ENCODE measurements at places on chromosomes 2 and 18.

- no peak for DNase-seq
Measured at GRCh38 chr2:137220438-137220993, 455.2 kb downstream of the THSD7B start.

GRCh38 chr18:34023471-34023870, 201.2 kb downstream of the NOL4 start:
- DNase-seq, result no peak

DNA sequence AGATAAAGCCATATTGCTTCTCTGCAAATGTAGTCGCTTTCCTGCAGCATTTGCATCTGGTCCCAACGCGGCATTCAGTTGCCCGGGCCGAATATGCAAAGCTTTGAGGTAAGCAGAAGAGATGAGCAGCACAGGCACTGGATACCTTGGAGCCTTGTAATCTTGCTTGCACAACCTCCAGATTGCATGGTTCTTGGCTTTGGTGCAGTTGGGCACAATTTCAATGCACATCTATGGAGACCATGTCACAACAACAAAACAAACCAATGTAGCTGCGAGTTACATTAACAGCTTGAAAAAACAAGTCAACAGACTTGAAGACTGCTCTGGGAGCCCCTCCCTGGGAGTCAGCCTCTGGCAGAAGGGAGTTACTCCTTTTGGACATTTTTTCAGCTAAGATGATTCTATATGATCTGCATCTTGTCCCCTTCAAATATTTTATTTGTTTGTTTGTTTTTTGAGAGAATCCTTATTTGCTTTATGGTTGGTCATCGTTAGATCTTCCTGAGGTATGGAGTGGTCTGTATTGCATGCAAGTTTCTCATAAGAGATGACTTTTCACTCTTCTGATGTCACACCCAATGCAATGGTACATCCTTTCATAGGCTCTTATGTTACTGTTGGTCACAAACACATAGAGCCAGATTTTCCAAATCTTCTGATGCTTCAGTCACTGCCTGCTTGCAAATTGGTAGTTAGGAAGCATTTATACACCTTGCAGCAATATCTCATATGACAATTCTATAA, 113.5 kb downstream of the EFEMP1 start:
- no peak for DNase-seq

DNA sequence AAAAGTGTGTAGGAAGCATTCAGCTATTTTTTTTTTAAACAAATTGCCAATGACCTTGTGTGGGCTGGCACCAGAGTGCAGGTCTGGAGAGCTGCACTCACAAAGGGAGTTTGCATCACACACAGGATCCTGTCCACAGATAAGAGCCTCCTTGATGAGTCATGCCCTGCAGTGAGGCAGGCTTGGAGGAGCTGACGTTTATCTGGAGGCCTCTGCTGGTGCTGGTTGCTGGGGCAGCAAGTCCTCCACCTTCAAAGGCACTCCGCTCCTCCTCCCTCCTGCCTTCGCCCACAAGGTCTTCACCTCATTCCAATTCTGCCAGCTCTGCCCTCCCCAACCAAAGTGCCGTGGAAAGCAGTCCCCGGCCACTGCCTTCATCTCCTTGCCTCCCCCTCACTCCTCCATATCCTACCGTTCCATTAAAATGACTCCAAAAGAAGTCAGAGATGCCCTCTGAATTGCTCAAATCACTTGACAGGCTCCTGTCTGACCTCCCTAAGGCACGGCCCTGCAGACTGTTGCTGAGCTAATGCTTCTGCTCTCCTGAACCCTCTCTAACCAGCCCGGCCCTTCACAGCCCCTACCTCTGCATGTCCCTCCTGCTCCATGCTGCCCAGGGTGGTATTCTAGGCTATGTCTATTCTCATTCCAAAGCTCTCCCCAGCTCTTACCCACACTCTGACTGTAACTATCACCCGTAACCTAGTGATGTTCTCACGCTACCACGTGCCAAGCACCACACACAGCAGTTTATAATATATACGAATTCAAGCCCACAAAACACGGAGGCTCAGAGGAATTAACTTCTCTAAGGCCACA, 30.9 kb downstream of the LONRF2 start:
- no peak for DNase-seq

DNA sequence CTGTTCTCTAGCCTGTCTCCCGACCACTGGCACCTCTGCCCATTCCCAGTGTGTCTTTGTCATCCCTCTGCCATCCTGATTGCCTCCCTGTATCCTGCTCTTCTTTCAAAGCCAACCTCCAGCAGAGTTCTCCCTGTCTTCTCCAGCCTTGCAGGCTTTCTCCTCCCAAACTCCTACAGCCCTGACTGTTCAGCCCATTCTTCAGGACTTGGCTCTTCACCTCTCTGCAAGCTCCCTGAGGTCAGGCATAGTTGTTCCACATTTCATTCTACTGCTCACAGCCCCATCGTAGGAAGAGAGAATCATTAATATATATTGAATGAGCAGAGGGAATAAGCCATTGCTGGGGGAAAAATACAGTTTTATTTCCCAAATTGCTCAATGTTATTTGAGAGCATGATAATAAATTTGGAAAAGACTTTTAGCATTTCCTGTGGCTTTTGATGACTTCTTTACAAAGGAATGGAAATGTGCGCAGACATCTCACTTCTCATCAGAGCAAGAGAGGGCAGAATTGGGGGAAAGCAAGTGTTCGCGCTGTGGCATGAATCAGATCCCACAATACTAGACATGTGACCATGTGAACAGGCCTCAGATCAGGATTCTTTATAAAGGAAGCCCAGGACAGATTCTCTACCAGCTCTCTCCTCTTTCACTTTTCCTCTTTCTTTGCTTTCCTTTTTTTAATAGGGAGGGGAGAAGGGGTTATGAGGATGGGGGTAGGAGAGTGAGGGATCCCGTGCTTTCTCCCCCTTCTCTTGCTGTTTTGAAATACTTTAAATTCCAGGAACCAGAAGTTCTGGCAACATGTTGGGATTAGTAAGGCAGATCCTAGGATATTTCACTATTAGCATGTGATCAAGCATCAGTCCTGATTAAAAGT, 37.4 kb downstream of the EPAS1 start:
- DNase-seq, result no peak

- DNase-seq, result no peak
Measured at GRCh38 chr2:177595126-177595845, 202.7 kb downstream of the AGPS start.

DNA sequence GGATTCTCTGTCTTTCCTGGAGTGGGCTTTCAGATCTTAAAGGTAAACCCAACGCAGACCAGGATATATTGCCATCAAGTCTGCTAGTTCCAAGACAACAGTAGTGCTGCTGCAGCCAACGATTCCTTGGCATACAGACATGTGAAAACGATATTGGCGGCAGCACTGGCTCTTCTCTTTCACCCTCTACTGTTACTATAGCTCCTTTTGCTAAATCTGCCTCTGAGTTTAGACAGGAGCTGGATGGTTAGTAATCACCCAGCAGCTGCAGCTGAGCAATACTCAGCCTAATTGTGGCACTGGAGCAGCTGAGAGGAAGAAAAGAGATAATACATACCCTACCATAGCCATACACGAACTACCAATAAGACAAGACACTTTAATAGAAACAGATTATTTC, 4.0 kb downstream of the YES1 start:
- DNase-seq, result peak; percentile 47

- no peak for DNase-seq
Measured at GRCh38 chr2:35873921-35874320, 481.7 kb upstream of the CRIM1 start.

DNA sequence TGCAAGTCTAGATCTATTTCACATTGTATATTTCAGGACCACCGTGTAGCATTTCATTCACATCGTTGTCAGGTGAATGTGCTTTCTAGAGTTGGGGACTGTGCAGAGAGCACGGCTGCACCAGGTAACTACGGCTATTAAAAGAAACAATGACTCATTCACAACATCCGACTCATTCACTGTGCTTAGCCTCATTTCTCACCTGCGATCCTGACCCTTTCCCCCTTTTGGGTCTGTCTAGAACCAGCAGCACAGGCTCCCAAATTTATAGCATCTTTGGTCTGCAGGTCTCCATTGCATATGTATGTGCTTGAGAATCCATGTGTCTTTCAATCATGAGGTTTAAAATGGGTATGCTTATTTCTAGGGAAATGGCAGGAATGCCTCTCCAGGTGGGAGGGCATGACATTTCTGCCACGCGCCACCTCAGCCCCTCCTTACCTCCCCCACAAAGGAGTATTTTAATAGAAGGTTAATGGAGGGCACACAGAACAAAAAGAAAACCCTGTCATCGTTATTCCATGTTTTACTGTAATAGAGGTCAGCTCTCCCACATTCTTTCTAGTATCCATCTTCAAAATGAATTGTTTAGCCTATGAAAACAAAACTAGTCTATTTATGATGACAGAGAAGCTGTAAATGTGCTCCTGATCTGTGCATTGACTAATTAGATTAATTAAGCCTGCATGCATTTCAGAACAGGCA, 246.7 kb upstream of the EPHA4 start:
- no peak for DNase-seq

DNA sequence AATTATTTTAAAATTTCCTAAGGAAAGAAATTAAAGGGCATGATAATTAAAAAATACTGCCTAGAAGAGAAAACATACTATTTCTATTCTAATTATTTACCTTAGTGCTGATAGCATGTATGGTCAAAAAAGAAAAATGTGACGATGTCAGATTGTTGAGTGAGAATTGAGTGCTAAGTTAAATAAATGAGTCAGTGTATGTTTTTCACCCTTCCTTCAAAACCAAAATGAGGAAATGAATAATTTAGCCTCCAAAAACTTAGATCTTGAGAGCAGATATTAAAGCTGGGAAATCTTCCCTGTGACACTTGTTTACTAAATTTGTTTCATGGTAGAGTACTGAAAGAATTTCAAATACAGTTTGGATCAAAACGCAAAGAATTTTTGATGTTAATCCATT, 58.6 kb upstream of the NYAP2 start:
- DNase-seq, result no peak

DNA sequence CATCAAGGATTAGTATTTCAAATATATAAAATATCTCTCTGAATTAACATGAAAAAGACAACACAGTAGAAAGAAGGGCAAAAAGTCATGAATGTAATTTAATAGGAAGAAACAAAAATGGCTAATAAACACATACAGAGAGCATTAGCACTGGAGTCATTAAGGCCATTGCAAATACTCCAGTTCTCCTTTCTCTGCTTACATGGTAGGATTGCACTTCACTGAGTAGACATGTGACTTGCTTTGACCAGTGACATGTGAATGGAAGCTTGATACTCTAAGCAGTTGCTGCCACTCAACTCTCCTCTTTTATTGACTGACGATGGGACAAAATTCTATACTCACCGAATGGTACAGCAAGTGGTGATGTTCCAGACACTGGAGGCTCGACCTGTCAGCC, 153.9 kb upstream of the LGALSL start:
- no peak for DNase-seq

DNA sequence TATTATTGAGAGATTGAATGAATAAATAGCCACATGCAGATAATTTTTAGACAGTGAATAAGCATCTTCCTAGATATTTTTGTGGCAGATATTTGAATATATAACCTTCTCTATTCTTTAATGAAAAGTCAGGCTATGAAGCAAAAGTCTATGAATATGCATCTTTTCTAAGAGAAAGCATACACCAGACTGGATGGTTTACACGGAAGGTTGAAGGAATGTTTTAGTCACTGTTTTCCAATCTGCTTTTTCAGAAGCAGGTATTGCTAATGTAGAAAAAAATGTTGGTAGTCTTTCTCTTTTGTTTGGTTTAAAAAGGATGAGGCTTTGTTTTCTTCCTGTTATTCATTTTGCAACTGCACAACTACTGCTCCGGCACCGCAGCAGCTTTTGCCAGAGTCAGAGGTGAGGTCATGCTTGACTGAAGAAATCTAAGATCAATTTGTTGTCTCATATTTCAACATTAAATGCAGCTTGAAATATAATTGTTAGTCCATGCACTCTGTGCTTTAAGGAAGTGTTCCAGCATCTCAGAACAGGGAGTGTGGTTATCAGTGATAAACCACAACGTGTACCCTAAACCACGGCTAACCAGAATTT, 1540.8 kb upstream of the PIK3C3 start:
- no peak for DNase-seq

- no peak for DNase-seq
Measured at GRCh38 chr2:42961961-42962360, 169.6 kb upstream of the HAAO start.

DNA sequence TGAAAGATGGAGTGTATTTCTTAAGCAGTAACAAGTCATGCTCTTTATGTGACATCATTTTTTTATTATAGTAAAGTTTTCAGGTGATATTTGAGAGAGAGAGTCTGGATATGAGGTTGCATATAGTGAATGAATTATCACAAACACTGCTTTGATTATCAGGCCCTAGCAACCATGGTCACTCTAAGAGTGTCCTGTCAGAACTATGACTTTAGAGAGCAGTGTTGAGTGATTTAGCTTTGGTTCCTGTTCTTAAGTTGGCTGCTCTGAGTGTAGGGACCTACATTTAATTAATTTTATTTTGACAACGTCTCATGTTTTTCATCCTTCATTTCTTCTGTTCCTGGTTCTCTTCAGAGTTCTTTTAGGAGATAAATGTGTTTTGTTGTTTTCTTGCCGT, 275.5 kb downstream of the KCNJ3 start:
- DNase-seq, result no peak

GRCh38 chr2:63663013-63663864, 74.5 kb downstream of the MDH1 start:
- no peak for DNase-seq

DNA sequence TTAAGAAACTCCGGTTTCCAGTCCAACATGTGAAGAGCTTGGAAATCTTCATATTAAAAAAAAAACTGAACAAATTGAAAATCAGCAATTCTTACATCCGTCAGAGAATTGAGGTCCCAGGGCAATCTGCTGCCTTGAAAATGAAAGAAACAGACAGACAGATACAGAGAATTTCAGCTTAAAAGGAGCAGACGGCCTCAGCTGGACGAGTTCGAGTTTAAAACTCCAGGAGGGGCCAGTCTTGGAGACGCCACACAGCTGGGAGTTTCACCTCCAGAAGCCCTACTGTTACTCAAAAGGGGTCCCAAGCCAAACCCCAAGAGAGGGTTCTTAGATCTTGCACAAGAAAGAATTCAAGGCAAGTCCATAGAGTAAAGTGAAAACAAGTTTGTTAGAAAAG, 226.5 kb upstream of the ARL4C start:
- DNase-seq, result no peak

Data from right forelimb (tissue), 1 donor.